Foreskin keratinocyte (primary cell): ENCODE measurements at places on chromosomes 2 and 18. TPM values are rescaled to one million over a fixed set of nuclear protein-coding genes. Genes with fewer than 3 reads are reported as not detected.
A peak's percentile ranks its signal among the peaks of the same experiment; 100 is the strongest.

GRCh38 chr2:219127037-219127635 is 33.5 kb downstream of the NHEJ1 start:
- no peak for DNase-seq

DNA sequence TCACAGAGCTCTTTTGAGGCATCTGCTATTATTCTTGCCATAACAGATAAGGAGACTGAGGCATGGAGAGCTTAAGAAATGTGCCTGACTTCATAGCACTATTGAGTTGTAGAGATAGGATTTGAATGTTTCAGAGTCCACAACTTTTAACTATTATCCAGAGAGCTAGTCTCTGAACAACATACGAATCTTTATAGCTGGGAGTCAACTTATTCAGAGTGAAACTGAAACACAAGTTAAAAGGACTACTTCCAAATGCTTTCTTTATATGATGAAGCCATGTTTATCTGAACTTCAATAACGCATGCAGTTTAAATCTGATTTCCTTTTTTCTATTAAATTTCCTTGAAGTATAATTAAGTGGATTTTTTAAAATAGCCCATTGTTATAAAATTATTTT is 268.8 kb downstream of the IKZF2 start:
- DNase-seq, result no peak

DNA sequence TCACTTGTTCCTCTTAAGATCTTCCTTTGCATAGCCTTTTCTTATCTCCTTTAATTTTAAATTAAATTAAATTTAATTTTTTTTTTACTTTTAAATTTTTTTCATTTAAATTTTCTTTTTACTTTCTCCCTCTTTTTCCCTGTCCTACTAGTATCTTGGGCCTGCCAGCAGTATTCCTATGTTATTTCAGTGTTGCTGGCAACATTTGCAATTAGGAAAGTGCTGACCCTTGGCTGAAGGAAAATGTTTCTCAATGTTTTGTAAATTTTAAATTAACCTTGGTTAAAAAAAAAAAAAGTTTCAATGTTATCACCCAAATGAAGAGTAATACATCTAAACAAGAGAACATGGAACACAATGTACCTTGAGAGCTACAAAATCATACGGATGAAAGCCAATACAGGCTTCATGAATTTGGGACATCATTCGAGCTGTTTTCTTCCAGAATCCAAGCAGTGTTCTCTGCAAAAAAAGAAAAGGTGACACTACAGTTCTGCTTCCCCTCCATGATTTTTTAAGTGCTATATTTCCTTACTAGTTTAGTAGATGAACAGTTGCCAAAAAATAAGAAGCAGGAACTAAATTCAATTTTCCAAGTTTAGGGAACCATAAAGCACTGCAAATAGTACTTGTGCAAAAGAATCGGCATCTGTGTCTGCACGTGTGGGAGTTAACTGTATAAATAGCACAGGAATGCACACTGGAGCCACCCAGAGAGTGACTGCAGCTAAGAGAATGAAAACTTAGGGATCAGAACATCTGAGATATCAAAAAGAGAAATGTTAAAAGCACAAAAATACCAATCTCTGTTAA is 55.8 kb downstream of the ICA1L start:
- no peak for DNase-seq

DNA sequence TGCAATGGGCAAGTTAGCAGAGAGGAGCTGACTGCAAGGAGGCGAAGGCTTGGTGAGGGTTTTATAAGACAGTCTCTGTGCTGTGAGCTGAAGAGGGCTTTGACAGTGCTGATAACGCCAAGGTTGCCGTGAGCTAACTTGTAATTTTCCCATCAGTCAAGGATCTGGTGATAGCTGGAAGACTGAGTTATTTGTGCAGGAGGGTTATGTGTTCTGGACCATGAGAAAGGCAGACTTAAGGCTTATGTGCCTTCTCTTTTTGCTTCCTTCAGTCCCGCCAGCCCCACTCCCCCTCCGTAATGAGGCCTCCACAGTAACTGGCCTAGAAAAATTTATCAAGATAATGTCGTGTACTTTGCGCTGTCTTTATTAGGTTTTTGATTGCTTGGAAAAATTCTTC is 94.6 kb downstream of the RTP5 start:
- DNase-seq, result no peak

DNA sequence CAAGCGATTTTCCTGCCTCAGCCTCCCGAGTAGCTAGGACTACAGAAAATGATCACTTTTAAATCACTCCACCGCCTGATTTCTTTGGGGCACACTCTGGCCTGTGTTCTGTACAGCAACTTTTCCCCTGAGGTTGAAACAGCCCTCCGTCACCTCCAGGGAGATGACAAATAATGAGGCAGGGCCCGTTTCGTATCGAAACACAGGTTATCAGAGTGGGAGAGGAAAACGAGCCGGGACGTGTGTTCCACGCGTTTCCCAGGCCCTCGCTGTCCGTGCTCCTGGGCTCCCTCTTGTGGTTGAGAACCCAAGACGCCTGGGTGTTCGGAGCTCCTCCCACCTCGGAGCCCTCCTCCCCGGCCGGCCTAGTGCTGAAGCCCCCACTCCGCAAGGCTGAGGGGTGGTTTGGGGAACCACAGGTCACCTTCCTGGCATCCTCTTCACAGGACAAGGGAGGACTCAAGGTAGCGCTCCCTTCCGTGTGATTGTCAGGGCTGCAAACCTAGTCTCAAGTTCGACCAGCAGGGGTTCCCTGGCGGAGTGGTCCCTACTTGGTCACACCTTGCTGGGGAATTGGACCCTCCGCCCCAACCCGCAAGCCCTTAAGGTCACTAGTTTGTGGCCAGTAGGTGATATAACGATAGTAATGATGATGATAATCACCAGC is 12.8 kb downstream of the ATP6V1B1 start:
- DNase-seq, result no peak

DNA sequence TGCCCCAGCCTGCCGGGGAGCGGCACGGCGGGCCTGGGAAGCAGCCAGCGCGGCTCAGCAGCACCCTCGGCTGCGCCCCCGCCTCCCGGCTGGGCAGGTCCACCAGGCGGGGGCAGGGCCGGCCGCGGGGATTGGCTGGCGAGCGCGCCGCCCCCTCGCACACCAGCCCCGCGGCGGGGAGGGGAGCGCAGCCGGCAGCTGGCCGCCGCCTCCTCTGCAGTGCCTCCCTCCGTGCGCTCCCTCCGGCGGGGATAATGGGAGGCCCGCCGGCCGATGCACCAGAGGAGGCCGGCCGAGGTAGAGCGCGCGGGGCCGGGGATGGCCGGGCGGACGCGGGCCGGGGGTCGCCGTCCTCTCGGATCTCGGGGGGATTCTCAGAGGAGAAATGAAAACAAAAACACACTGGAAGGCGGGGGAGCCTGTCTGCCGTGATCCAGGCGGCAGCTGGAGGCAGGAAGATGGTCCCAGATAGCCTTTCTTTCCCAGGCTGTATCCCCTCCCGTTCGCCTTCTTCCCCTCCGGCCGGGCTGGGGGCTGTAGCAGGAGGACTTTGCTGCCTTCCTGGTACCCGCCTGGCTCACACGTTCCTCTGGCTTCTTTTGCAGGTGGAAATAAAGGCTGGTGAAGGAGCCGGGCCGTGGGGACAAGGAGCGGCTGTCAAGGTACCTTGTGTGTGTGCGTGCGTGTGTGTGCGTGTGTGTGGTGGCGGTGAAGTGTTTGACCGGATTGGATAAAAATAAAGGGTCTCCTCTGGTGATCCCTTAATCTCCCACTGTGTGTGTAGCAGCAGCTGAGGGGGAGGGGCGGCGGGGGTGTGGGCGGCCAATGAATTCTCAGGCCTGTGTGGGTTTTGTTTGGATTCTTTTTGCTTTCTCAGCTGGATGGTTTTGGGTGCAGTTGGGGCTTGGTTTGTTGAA is 18.1 kb downstream of the TET3 start:
- peak; percentile 46 for DNase-seq

Gene ITGA6
- 815 and 842 TPM in 2 replicates for total RNA-seq

Gene LINC00305
- not detected in 2 replicates for total RNA-seq

Gene NGEF
- total RNA-seq, result 0.11 TPM in 1 of 2 replicates, not detected in the other

Gene SLC20A1
- 177 and 209 TPM in 2 replicates for total RNA-seq

Gene C2orf49
- total RNA-seq, result 16.7 and 18.4 TPM in 2 replicates

Gene CLEC4F
- not detected in 2 replicates for total RNA-seq

Gene TRAF3IP1
- total RNA-seq, result 9.2 and 11.2 TPM in 2 replicates
